ENCODE measurements at places on chromosomes 7 and 10.

GRCh38 chr10:6128087-6128486 is 39.3 kb downstream of the RBM17 start:
- H3K36me3 ChIP-seq, result no peaks in the 10 kb centered on the region
- H3K27me3 ChIP-seq, result no peaks in the 10 kb centered on the region
- peaks cover 16% of the 10 kb centered on the region for H3K4me1 ChIP-seq
- no peak overlapping the region for H3K27ac ChIP-seq
- DNase-seq, result no peak

- H3K27ac ChIP-seq, result no peak overlapping the region
- DNase-seq, result no peak
These were observed 41.2 kb downstream of the ZCCHC24 start for GRCh38 chr10:79404231-79404609.

DNA sequence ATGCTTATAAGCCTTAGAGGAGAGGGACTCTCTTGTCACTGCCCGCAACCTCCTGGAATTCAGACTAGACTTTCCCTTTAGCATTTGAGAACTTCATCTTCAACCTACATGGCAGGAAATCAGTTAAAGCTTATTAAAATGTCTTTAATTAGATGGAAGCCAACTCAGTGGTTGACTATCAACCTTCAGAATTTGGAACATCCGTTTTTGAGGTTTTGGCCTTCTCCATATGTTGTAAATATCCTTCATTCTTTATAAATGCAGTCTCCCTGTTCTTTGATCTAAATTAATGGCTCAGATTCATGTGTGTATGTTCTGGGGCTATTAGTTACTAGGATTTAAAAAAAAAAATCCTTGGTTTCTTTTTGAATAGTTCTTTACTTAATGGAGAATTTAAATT is 85.0 kb downstream of the ANKRD61 start:
- H3K36me3 ChIP-seq, result no peaks in the 10 kb centered on the region
- no peaks in the 10 kb centered on the region for H3K27me3 ChIP-seq
- DNase-seq, result no peak
- H3K27ac ChIP-seq, result no peak overlapping the region
- no peaks in the 10 kb centered on the region for H3K4me1 ChIP-seq

DNA sequence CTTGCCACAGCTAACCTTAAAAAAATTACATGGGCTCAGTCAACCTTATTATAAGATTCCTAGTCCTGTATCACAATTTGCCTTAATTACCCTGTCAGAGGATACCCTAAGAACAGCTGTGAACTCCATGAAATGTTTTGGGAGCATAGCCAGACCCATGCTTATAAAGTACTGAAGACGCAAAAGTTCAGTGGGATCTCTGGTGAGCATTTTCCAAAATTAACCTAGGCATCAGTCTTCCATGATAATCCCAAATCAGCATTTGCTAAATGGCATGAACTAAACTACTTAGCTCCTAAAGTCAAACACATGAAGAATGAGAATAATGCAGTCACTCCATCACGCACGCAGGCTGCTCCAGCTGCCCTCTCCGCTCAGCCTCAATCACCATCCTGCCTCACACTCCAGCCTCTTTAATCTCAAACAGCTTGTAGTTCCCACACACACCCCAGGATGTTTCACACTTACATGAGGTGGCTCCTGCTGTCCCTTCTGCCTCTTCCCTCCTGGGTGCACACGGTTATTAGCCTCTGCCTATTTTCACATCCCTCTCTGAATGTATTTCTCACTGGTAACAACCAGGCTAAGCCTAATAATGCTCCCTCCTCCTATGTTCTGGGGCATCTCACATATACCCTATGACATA is 15.3 kb downstream of the IGF2BP3 start:
- H3K27me3 ChIP-seq, result no peaks in the 10 kb centered on the region
- no peak overlapping the region for H3K4me3 ChIP-seq
- no peaks in the 10 kb centered on the region for H3K4me1 ChIP-seq
- DNase-seq, result no peak
- H3K27ac ChIP-seq, result no peak overlapping the region

- H3K27me3 ChIP-seq, result no peaks in the 10 kb centered on the region
- H3K27ac ChIP-seq, result no peak within 1 kb of the TSS
- DNase-seq, result no peak
- H3K4me1 ChIP-seq, result peaks cover 15% of the 10 kb centered on the region
These were observed at the start of gene CRTAC1 for GRCh38 chr10:98030093-98030821. Gene CRTAC1, minus strand, starts transcription at chr10:98030621. Its CDS starts 149 bp downstream, at chr10:98030472.

GRCh38 chr10:113020838-113021237 is 70.8 kb downstream of the TCF7L2 start:
- H3K4me1 ChIP-seq, result peaks cover 67% of the 10 kb centered on the region
- H3K36me3 ChIP-seq, result no peaks in the 10 kb centered on the region
- H3K27me3 ChIP-seq, result no peaks in the 10 kb centered on the region
- no peak for DNase-seq
- no peak overlapping the region for H3K4me3 ChIP-seq
- no peak overlapping the region for H3K27ac ChIP-seq

GRCh38 chr7:140940898-140941297 is 16.2 kb upstream of the BRAF start:
- no peak overlapping the region for H3K4me3 ChIP-seq
- no peaks in the 10 kb centered on the region for H3K4me1 ChIP-seq
- H3K27me3 ChIP-seq, result no peaks in the 10 kb centered on the region
- DNase-seq, result no peak

DNA sequence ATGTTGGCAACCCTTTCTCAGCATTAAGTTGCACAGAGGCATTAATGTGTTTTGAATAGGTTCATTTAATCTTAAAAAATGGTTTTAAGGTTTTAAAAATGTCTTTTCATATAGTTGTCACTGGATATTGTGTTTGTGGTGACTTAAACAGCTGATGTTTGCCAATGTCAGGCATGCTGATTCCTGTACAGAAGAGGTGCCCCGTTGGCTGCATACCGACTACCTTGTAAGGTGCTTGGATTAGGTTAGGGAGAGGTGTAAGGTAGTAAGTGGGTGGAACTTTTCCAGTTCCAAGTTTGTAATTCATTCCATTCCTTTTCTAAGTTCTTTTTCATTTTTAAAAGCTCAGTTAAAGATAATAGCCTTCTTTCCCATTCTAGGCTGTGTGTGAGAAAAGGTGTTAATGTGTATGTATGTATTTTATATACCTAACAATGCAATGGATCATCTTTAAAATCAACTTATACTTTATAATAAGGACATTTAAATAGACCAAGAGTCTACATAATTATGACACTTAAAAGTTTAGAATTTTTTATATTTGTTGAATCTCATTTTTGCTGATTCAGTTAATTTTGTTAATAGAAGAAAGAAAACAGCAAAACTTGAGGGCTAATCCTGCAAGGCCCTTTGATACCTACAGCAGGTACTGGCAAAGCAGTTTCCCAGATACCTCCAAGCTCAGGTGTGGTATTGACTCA is 155.2 kb downstream of the LCOR start:
- peaks cover 8% of the 10 kb centered on the region for H3K4me1 ChIP-seq
- no peaks in the 10 kb centered on the region for H3K36me3 ChIP-seq
- no peak overlapping the region for H3K27ac ChIP-seq

- no peaks in the 10 kb centered on the region for H3K27me3 ChIP-seq
- no peak for DNase-seq
- H3K27ac ChIP-seq, result no peak overlapping the region
These were observed 521.9 kb downstream of the TYW1 start for GRCh38 chr7:67518580-67518979.

GRCh38 chr10:80188713-80189112 is 16.6 kb downstream of the ANXA11 start:
- DNase-seq, result no peak
- peak overlapping the region; percentile 15 for H3K27ac ChIP-seq
- no peaks in the 10 kb centered on the region for H3K27me3 ChIP-seq
- H3K36me3 ChIP-seq, result no peaks in the 10 kb centered on the region

GRCh38 chr10:17179002-17179401 is 22.5 kb downstream of the TRDMT1 start:
- DNase-seq, result no peak
- no peaks in the 10 kb centered on the region for H3K4me1 ChIP-seq
- H3K27ac ChIP-seq, result no peak overlapping the region
- H3K27me3 ChIP-seq, result no peaks in the 10 kb centered on the region
- H3K4me3 ChIP-seq, result no peak overlapping the region
- no peaks in the 10 kb centered on the region for H3K36me3 ChIP-seq

GRCh38 chr10:43595739-43596298 is 10.4 kb upstream of the ZNF485 start:
- H3K4me3 ChIP-seq, result no peak overlapping the region
- peaks cover 17% of the 10 kb centered on the region for H3K4me1 ChIP-seq
- no peak overlapping the region for H3K27ac ChIP-seq
